Stimulated activated memory B cell treated with anti-CD40 and anti-IgM and Interleukin-4, amounts not matched to agents 10 μg/mL and 1 μg/mL and 100 μg/mL, for 72 hours (primary cell): ENCODE measurements at places on chromosomes 5 and 9.

DNA sequence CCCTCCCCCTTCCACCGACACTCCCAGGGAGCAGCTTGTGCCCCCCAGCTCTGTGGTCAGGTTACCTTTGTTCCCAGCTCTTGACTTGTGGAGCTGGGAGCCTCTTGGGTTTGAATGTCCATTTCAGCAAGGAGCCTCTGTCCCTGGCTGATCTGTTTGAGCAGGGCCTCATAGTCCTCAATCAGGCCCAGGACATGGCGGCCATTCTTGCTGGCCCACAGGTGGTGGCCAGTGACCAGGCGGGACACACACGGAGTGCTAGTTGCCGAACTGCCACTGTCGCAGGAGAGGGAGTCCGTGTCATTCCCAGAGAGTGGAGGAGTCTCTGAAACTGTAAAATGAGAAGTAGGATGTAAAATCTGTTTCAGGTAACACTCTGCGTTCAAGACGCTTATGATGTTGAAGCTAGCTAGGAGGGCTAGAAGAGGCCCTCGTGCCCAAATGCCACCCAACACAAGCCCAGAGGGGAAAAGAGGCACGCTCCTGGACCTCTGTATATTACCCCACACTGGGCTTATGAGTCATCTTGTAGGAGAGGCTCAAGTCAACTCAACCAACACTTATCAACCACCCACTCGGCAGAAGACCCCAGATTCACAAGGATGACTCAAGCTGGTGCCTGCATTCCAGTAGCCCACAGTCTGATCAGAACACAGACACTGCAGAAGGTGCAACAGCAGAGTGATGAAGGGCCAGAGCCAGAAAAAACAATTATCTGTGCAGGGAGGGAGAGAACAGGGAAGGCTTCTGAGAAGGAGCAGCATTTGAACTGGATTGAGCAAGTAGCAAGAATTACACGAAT lies 177.0 kb downstream of the CDK5RAP2 start:
- peaks cover 64% of the 10 kb centered on the region for H3K36me3 ChIP-seq
- H3K27ac ChIP-seq = no peak overlapping the region

GRCh38 chr9:100427366-100428263 lies 672 bp downstream of the MSANTD3 start:
- H3K4me1 ChIP-seq = peaks cover 36% of the 10 kb centered on the region
- ATAC-seq = peak; percentile 74
- no peaks in the 10 kb centered on the region for H3K36me3 ChIP-seq
- no peaks in the 10 kb centered on the region for H3K27me3 ChIP-seq
- peak overlapping the region; percentile 69 for H3K27ac ChIP-seq

- H3K27me3 ChIP-seq = peaks cover 16% of the 10 kb centered on the region
- H3K4me3 ChIP-seq = no peak overlapping the region
- no peaks in the 10 kb centered on the region for H3K4me1 ChIP-seq
These were observed 200.0 kb upstream of the S1PR3 start for GRCh38 chr9:88791105-88791805.

- peaks cover 25% of the 10 kb centered on the region for H3K4me1 ChIP-seq
- H3K36me3 ChIP-seq = peaks cover 48% of the 10 kb centered on the region
- ATAC-seq = no peak
- peak overlapping the region; percentile 13 for H3K27ac ChIP-seq
- H3K4me3 ChIP-seq = no peak overlapping the region
- H3K27me3 ChIP-seq = no peaks in the 10 kb centered on the region
These were observed 9.3 kb downstream of the CCNH start for GRCh38 chr5:87403409-87403808.

DNA sequence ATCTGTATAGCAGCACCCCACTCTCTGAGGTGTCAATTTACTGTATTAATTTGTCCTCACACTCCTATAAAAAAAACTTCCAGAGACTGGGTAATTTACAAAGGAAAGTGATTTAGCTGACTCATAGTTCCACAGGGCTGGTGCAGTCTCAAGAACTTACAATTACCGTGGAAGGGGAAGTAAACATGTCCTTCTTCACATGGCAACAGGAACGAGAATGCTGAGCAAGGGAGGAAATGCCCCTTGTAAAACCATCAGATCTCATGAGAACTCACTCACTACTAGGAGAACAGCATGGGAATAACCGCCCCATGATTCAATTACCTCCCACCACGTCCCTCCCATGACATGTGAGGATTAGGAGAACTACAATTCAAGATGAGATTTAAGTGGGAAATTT lies 602.6 kb downstream of the MTRR start:
- H3K27me3 ChIP-seq = no peaks in the 10 kb centered on the region
- no peak overlapping the region for H3K4me3 ChIP-seq
- H3K36me3 ChIP-seq = peaks cover 6% of the 10 kb centered on the region
- H3K4me1 ChIP-seq = no peaks in the 10 kb centered on the region
- no peak overlapping the region for H3K27ac ChIP-seq
